ENCODE measurements at places on chromosomes 3 and 15. TPM values are rescaled to one million over a fixed set of nuclear protein-coding genes. Genes with fewer than 3 reads are reported as not detected.

GRCh38 chr3:126912491-126913195 is 70.3 kb upstream of the PLXNA1 start:
- DNase-seq = no peak

- no peak for DNase-seq
Observed at GRCh38 chr3:141656771-141657170, 81.3 kb upstream of the RNF7 start.

GRCh38 chr3:110903771-110904519 is 167.7 kb upstream of the NECTIN3 start:
- DNase-seq = no peak

DNA sequence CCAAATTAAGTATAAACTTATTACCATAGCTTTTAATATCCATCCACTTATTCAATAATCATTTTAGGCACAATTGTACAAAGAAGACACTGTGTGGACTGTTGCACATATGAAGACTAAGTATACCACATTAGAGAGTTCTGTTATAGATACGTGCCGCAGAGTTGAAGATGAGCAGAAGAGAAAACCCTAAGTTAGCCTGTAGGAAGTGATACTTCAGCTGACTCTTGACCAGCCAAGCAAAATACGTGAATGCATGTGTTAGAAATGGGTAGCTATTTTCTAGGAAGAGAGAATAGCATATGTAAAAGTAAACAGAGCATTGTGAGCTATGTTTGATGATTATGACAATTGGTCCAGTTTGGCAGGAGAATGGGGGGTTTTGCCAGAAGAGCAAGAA is 272.0 kb upstream of the ATP11B start:
- DNase-seq = no peak

DNA sequence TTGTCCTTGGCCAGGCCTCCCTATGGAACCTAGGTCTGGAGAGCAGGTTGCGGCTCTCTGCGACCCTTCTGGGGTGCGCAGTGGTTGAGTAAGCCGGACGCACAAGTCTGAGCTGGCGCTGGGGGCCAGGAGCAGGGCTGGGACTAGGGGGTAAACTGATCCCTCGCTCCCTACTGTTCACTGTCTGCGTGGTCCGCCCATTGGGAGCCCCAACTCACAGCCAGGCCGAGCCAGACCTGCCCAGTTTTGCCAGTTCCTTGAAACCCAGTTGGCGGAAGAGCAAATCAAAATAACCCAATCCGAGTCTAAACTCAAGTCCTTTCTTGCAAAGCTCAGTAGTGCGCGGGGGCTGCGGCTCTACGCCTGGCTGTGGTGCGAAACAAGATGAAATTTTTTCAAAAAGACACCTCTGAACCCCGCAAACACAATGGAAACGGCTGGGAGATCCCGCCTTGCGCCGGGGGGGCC is 17.5 kb downstream of the RGMA start:
- DNase-seq = no peak

GRCh38 chr15:40279437-40280141 is 3.3 kb downstream of the ANKRD63 start:
- DNase-seq = peak; percentile 83

PRTG gene
- total RNA-seq = 10.8 TPM
